ENCODE measurements at places on chromosomes 2 and 18. TPM values are rescaled to one million over a fixed set of nuclear protein-coding genes. Genes with fewer than 3 reads are reported as not detected.

ABCG5 gene
- not detected for total RNA-seq

MLPH gene
- 133 TPM for total RNA-seq

IL36A gene
- not detected for total RNA-seq

SNX17 gene
- 94.4 TPM for total RNA-seq

FARP2 gene
- 98.1 TPM for total RNA-seq

RRM2 gene
- total RNA-seq = 65.3 TPM

ANKRD53 gene
- 0.75 TPM for total RNA-seq

HTR2B gene
- total RNA-seq = 0.17 TPM

MYOM1 gene
- total RNA-seq = 22.2 TPM

CXCR1 gene
- 0.13 TPM for total RNA-seq

DNA sequence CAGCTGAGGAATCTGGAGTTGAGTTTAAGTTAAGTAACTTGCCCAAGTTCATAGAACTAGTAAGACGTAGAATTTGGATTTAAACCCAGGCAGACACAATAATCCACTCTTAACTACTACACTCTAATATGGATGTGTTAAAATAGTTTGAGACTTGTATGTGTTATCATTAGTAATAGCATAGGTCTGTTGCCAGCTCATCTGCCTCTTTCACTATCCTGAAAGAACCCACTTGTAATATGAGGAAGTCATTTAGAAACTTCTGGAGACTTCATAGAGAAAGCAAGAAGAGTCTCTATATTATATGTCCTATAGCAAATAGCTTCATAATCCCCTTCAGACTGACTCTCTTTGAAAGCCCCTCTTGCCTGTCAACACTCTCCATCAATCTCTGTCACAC is 43.0 kb upstream of the ACADL start:
- no peak for DNase-seq

- DNase-seq = no peak
Measured at GRCh38 chr2:56239437-56239836, 55.6 kb downstream of the CCDC85A start.

GRCh38 chr2:201411421-201411820 is 39.8 kb downstream of the TRAK2 start:
- DNase-seq = no peak

DNA sequence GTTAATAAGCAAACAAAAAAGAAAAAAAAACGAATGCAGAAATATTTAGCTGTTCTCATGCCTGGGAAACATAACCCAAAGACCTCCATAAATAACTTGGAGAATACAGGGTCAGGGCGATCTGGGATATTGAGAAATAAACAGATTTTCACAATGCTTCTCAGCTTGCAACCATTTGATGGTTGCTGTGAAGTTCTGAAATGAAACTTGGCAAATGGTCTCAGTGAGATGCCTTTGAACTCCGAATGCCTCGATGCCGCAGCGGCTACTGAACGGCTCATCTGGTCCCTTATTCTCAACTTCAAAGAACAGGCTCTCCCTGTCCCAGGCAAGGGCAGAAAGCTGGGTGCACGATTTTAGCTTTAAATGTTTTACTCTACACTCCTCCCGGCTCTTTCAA is 78.1 kb downstream of the ZNF516 start:
- DNase-seq = no peak

GRCh38 chr2:61784643-61785042 is 69.2 kb downstream of the FAM161A start:
- no peak for DNase-seq

- DNase-seq = no peak
Measured at GRCh38 chr2:8477552-8478470, 204.0 kb upstream of the ID2 start.

DNA sequence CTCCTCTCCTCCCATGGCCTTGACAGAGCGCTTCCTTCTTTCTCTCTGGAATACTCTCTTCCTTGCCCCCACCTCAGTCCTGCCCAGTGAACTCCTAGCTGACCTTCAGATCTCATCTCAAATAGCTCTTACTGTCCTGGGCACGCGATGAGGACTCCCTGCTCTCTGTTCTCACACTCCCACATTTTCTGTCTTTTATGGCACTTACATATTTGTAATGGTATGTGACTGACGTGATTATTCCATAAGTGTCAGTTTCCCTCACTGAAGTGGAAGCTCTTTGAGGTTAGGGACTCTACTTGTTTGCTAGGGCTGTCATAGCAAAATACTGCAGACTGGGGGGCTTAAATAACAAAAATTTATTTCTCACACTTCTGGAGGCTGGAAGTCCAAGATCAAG is 1.7 kb upstream of the DYSF start:
- no peak for DNase-seq

DNA sequence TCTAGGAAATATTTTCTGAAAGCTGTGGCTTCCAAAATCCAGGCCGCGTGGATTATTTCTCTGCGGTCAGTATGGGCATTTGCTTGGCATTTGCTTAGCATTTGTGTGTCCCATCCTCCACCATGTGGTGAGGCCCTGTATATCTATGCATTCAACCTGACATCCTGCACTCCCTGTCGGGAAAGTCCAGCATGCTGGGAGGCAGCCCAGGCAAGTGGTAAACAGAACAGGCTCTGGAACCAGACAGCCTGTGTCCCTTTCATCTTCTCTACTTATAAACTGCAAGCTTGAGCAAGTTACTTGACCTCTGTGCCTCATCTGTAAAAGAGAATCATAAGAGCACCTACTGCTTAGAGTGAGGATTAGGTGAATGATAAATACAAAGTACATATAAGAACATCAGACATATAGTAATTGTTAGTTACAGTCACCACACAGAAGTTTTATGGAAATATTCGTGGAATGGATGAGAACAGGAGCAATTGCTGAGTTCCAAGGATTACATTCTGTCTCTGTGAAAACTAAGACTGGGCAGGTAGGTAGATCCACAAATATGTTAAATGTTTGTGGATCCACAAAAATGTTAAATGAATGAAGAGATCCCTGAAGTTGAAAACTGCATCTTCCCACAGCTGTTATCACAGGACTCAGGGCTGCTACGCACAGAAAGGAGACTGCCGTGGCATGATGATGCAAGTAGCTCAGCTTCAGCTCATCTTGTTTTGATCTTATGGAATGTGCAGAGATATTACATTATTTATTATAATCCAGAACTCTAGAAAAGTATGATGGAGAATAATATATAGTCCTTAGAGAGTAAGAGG is 317.0 kb upstream of the MMADHC start:
- DNase-seq = no peak

- no peak for DNase-seq
Measured at GRCh38 chr2:1824202-1824905, 80.0 kb upstream of the PXDN start.

GRCh38 chr18:43046322-43046721 is 69.2 kb downstream of the RIT2 start:
- DNase-seq = no peak

- DNase-seq = peak; percentile 69
Measured at GRCh38 chr18:49560624-49561288, 1.1 kb upstream of the LIPG start.

- DNase-seq = no peak
Measured at GRCh38 chr2:99545604-99546003, 55.8 kb upstream of the REV1 start.

GRCh38 chr2:66604326-66604725 is 169.4 kb downstream of the MEIS1 start:
- DNase-seq = no peak

DNA sequence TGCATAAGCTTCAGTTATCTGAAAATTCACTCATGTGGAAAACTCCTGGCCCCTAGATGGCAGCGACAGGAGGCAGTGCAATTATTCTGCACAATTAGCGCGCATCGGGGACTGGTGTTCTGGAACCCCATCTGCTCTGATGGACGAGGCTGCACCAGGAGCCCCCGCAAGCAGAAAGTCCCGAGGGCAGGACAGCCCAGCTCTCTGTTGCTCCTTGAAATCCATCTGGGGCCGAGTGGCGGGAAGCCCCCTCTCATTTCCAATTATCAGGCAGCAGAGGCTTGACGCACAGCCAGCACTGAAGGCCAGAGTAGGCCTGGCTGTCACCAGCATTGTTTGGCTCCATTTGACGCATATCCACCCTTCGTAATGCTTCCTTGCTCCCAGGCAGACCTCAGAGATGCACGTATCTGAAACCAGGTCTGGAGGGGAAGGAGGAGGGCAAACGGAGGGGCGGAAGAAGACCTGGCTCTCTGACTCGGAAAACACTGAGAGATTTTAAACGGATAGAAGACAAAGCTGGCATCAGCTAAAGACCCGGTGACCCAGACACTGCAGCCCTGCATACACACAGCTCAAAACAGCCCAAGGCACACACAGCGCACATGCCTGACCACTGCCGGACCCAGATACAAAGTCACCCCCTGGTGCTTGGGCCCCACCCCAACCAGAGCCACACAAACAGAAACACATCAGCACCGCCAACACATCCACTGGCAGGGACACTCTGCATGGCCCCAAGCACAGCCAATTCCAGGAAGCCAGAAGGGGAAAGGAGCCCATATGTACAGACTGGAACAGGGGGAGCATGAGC is 69.8 kb downstream of the TNS1 start:
- DNase-seq = peak; percentile 15

- no peak for DNase-seq
Measured at GRCh38 chr2:26598336-26598995, 42.7 kb downstream of the CIB4 start.

DNA sequence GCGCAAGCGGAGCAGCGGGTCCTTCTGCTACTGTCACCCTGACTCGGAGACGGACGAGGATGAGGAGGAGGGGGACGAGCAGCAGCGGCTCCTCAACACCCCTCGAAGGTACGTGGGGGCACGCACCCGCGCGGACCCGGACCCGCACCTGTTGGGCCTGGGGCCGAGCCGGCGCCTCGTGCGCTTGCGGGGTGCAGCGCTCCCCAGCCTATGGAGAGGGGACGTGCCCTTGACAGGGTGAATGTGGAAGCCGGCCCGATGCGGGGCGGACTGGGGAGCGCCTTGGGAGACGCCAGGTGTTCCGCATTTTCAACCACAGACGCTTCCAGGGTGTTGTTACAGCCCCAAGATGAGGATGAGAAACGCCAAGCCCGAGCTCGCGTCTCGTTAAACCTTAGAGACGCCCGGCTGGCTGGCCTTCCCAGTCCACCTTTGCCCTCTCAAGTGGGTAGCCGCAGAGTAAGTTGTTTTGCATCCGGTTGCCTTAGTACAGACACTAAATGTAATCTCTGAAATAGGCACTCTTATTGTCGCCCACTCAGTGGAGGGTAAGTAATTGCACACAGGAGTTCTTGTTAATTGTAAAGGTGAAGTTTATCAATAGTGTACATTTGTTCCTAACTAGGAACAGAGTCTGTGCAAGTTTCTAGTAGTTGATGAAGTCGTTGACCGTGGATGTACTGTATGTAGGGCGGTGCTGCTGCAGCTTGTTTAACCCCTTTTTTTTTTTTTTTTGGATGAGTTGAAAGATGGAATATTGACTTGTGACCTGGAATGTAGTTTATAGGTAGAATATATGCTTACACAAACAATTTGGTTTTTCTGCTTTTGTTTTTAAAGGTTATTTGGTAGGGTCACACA is 815 bp downstream of the GMCL1 start:
- peak; percentile 76 for DNase-seq

- DNase-seq = no peak
Measured at GRCh38 chr18:67367540-67367939, 149.0 kb downstream of the DSEL start.

DNA sequence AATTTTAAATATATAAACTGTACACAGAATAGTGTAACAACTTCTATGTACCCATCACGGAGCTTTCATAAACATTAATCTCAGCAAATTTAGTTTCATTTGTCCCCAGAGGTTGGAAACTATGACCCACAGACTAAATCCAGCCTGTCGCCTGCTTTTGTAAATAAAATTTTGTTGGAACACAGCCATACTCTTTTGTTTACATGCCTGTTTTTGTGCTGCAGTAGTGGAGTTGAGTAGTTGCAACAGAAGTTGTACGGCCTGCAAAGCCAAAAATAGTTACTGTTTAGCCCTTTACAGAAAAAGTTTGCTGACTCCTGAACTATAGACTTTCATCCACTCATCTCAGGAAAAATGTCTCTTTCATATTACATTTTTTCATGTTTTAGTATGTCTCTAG is 39.8 kb downstream of the RBM45 start:
- DNase-seq = no peak

DNA sequence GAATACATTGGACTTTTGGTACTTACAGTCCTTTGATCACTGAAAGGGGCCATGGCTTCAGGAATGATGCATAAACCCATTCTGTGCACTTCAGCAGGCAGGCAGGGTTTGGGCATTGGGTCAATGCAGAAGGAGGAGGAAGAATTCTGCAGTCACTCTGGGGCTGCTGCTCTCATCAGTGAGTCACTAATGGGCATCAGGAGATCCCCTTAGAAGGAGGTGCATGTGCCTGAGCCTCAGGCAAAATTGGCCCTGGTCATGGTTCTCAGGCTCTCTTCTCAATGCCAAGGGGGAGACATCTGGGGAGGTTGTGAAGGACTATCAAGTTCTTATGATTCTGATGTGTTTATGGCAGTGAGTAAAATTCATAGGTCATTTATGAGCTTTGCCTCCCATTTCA is 52.0 kb upstream of the TNP1 start:
- DNase-seq = no peak

- no peak for DNase-seq
Measured at GRCh38 chr18:32724071-32724749, 48.6 kb downstream of the KLHL14 start.

DNA sequence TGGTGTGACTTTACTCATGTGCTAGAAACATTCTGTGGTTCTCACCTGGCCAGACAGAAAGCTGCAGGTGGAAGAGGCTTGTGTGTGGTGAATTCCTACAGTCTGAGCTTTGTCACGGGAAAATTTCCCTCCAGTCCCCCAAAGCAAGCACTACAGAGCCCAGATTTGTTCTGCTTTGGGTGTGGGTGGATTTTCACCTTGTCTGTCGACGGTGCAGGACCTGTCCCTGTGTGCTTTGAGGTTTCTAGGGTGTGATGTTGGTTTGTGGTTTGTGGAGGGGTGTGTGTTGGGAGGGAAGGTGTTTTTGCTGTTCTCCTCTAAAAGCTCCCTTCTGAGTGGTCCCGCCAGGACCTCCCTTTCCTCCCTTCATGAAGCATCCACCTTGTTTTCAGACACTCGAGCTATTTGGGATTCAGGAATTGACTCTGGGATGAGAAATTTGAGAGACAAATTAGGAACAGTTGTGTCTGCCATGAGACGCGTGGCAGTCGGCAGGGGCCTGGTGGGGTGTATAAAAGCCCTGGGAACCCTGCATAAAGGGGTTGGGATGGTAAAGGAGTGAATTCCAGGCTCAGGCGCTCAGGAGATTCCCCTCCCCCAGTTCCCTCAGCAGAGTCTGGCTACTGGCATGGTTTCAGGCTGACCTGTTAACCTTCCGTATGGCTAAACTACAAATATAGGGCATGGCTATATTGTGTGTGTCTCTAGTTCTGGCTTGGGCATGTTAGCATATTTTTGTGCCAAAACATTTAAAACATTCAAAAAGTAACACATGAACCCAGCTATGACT is 65.5 kb downstream of the DGKD start:
- DNase-seq = no peak

GRCh38 chr2:73920577-73921545 is 5.8 kb upstream of the DGUOK start:
- peak; percentile 64 for DNase-seq

GRCh38 chr18:8422391-8422790 is 186.8 kb upstream of the RAB12 start:
- DNase-seq = no peak
